ENCODE measurements at places on chromosomes 7 and 10. TPM values are rescaled to one million over a fixed set of nuclear protein-coding genes. Genes with fewer than 3 reads are reported as not detected.

Gene TMEM26
- polyA plus RNA-seq = 5.2 TPM

Gene KLF14
- polyA plus RNA-seq = 0.47 TPM

Gene RASA4B
- 16.9 TPM for polyA plus RNA-seq

Gene SLC25A40
- polyA plus RNA-seq = 36.0 TPM

Gene FOXI2
- 1.4 TPM for polyA plus RNA-seq

Gene PRLHR
- not detected for polyA plus RNA-seq

Gene BMPER
- 27.8 TPM for polyA plus RNA-seq

DNA sequence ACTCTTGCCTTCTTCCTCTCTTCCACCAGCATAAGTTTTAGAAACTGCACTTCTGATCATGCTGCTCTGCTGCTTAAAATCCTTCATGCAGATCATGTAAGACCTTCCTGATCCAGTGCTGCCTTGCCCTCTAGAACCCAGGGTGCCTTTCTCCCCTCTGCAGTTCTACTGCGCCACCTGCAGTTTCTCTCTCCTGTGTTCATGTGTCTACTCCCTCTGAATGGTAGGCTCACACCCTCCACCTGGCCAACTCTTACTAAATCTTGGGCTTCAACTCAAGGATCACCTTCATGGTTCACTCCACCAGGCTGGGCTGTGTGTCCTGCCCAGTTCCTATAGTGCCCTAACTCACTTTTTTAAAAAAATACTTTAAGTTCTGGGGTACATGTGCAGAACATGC, 174.6 kb upstream of the ITGB1 start:
- DNase-seq = no peak

GRCh38 chr10:104057717-104058116, 28.0 kb downstream of the COL17A1 start:
- no peak for DNase-seq

GRCh38 chr7:96933067-96933645, 72.2 kb upstream of the DLX6 start:
- DNase-seq = no peak

- DNase-seq = no peak
These were observed 14.3 kb downstream of the SEMA3D start for GRCh38 chr7:85172530-85172941.

DNA sequence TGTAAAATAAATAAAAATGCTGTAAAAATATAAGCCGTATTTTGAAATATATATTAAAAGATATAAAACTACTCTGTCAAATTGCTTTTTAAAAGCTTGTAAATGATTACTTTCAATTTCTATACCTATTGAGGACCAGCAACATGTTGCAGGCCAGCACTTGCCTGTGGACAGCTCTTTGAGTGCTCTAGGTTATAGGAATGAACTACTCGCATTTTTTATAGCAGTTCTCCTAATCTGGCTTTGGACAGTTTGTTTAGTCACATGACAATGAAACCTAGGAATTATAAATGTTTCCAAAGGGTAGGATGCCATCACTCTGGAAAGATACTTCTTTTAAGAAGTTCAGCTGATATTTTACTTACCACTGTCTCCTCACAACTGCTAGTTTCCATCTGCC, 117.7 kb upstream of the PTPRZ1 start:
- DNase-seq = no peak

DNA sequence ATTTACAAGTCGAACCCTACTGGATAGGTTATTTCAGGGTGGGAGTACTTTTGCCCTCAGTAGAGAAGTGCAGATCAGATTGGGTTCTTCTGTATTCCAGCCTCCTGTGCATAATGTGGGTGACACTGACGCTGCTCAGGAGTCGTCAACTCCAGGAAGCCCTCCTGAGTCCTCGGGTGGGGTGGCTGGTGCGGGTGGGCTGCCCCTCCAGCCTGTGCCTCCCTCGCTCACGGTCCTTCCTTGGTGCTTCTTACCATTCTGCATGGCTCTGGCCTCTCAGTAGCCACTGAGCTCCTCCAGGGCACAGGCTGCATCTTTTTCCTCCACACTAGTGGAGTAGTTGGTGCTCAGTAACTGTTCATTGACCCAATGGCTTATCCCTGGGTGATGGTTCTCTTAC, 4.3 kb downstream of the CDH23 start:
- DNase-seq = no peak

DNA sequence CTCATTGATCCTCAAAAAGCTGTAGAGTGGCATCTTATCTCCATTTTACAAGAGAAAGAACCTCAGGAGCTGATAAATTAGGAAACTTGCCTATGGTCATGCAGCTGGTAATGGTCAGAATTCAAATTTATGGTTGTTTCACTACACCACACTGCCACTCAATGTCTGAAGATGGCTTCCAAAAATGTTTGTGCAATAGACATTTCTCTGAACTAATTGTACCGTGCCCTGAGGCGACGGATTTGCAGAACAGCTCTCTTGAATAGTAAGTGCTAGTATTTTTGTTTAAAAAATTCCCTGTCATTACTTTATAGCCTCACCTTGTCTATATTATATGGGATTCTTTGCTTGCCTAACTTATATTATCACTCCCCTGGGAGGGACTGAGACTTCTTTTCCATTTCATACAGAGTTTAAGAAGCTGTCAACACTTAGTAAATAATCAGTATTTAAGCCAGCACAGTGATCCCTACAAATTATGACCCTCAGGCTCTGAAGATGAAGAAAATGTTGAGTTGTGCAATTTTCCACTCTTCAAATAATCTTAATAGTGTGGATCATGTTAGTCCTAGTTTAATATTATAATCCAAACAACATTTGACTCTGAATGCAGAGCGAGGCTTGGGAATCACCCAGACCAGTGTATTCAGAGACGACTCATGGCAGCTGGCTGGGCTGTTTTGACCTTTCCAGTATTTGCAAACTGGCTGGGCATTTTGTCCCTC, 346.6 kb downstream of the PTEN start:
- no peak for DNase-seq

GRCh38 chr7:4655311-4655710, 26.8 kb upstream of the FOXK1 start:
- DNase-seq = no peak

DNA sequence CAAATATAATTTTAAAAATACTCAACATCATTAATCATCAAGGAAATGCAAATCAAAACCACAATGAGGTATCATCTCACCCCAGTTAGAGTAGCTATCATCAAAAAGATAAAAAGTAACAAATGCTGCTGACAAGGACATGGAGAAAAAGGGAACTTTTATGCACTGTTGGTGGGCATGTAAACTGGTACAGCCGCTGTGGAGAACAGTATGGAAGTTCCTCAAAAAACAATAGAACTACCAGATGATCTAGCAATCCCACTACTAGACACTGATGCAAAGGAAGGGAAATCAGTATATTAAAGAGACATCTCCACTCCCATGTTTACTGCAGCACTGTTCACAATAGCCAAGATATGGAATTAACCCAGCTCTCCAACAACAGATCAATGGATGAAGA, 384.5 kb downstream of the PLXDC2 start:
- no peak for DNase-seq

DNA sequence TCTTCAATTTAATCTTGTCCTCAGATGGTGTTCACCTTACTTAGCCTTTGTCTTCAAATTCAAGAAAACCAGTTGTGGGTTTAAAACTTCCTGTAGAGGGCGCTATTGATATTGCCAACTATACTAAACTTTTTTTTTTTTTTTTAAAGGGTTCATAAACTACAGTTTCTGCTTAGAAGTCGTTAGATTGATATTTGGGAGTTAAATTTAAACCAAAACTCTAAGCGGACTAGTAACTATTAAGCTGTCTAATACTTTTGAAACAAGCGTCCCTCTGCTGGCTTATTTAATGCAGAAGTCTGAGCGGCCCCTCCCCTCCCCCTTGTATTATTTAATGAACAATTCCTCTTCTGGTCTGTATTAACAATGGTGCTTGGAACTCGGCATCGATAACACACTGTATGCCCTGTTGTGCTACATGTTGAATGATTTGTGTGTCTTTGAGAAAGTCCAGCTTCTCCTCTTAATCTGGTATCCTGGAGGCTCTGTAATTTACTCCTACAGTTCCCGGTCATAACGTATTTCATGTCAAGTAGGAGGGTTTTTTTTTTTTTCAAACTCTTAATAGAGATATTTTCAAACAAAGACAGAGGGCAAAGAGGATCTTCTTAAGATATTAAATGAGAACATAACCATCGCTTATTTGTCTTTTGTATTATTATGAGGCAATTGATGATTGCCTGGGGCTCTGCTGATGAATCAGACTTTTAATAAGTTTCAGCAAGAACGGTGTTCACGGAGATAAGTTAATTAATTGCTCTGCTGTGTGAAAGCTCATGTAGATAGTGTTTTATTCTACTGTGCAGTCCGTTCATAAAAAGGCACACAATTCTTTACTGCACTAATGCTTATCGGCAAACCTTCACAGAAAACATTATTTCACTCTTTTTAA, 22.6 kb upstream of the CREB5 start:
- DNase-seq = peak; percentile 76

GRCh38 chr7:7434329-7434728, 101.3 kb downstream of the COL28A1 start:
- no peak for DNase-seq

DNA sequence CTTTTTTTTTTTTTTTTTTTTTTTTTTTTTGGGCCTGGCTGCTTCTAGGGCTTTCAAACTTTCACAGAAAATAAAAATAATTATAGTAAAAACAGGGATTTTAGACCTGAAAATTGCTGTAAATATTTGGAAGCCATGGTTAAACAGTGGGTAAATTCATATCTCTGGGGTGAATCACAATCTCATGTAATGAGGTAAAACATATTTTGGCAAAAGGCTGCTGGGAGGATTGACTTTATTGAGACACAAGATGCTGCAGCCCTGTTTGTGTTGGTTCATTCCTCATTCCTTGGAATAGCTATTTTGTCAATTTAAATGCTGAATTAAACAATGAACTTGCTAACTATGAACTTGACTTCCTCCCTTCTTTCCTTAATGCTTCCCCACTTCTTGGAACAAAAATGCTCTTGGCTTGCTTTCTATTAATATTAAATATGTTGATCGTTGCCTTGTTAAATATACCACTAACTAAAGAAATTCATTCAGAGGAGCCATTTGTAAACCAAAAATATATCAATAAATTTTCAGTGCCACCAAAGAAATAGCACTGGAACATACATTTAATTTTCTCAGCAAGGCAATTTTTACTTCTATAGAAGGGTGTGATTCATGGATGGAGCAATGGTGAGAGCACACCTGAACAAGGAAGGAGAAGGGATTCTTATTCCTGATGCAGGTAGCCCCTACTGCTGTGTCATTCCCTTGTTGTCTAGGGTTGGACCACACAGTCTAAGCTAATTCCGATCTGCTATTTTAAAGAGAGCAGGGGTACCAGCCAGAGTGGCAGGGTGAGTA, 24.6 kb downstream of the AGK start:
- DNase-seq = no peak

DNA sequence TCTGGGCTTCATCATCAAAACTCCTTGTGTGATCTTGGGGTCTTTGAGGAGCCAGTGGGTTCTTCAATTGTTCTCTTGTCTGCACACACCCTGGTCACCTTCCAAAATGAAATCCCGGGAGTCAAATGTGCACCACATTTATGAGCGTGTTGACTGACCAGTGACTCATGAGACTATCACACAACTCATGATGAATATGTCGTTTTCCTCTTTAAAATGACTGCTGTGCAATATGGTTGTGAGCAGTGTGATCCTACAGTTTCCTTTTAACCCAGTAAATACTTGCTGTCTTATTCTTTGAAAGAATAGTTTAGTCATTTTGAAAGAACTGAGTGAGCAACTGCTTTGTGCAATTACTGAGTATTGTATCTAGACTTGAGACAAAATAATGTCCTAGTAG, 149.2 kb downstream of the DYNC1I1 start:
- no peak for DNase-seq

DNA sequence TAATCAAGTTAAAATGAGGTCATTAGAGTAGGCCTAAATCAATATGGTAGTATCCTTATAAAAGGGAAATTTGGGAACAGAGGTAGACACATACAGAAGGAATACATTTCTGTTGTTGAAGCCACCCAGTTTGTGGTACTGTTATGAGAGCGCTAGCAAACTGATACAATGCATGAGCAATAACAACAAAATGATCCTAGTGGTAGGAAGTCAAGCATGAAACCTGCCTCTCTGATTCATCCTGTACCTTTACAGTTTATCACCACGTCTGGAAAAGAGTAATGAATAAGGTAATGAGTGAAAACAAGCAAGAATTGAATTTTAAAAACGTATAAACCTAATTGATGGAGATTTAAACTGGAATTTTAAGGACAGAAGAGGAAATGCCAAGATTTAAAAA, 217.2 kb downstream of the PCLO start:
- DNase-seq = no peak

DNA sequence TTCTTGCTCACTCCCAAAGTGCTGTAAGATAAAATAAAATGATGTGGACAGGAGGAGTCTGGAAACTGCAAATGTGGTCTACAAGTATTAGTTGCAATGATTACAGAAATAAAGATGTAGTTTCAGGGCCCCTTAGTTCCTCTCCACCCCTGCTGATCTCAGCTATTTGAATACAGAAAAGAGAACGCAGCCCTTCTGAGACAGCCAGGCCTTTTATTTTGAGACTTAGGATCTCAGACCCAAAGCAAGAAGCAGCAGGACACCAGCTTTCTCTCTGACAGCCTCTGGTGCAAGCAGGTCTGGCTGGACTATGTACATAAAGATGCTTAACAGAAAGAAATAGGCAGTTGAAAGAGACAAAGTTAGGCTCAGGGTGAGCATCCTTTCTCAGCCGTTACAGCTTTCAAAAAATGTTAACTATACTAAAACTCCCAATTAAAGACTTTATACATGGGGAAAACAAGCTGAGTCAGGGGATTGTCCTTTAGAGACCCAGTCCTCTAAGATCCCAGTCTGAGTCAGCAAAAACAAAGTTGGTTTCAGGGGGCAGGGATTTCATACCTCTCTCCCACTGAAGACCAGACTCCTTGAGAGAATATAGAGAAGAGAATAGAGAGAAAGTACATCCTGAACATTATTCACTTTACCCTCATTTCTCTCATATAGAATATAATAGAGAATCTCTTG, 220.4 kb downstream of the TMEM178B start:
- no peak for DNase-seq

GRCh38 chr7:19705663-19706062, 3.2 kb downstream of the POLR1F start:
- no peak for DNase-seq

DNA sequence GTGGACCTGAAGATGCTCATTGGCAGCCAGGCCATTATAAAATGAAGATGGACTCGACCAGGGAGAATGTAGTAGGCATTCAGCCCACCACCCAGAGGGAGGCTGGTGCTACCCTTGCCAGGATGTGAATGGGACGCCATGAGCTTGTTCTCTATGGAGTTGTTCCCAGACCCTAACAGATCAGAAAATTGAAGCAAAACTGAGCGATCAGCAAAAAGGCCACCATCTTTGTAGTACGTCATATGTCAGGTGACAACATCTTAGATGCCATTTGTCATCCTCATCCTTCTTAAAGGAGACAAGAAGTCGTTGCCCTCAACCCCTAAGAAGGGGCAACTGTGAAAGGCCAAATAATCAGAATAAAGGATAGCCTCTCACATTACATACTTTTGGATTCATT, 61.7 kb downstream of the DOCK1 start:
- DNase-seq = no peak

DNA sequence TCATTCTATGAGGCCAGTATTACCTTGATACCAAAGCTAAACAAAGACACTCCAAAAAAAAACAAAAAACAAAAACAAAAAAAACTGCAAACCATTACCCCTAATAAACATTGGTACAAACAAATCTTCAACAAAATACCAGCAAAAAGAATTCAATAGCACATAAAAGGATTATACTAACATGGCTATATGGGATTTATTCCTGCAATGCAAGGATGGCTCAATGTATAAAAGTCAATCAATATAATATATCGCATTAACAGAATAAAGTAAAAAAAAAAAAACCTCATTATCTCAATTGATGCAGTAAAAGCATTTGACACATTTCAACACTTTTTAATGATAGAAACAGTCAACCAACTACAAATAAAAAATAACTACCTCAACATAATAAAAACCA, 233.3 kb upstream of the NFE2L3 start:
- no peak for DNase-seq
